ENCODE measurements at places on chromosomes 3 and 15.

GRCh38 chr3:111809186-111809585 is 49.9 kb upstream of the PHLDB2 start:
- no peak for DNase-seq

DNA sequence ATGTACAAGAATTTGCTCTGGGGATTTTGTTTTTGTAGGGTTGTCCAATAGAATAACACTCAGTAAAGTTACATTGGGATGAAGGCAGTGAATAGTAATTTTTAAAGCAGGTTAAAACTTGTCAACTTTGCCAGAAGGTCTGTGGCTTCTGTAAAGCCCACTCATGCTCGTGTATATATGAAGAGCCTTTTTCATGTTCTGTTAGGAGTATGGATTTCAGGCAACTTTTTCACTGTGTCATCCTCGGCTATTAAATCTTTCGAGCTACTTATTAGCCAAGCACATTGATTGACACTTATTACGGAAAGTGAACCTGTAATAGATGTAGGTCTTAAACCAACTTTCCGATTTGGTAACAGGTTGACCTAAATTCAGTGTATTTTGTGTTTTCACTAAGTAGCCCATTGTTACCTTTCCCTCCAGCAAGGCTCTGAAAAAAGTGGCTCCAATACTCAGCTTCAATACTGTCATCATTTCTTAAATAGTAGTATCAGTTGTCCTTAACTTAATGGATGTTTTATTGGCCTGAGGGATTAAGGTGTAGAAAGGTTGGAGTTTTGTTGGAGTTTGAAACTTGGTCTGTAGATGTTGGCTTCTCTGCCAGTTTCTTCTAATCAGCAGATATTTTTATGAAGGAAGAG is 1.7 kb downstream of the PAK2 start:
- DNase-seq: no peak

GRCh38 chr15:70532531-70533186 is 230.7 kb downstream of the UACA start:
- no peak for DNase-seq

DNA sequence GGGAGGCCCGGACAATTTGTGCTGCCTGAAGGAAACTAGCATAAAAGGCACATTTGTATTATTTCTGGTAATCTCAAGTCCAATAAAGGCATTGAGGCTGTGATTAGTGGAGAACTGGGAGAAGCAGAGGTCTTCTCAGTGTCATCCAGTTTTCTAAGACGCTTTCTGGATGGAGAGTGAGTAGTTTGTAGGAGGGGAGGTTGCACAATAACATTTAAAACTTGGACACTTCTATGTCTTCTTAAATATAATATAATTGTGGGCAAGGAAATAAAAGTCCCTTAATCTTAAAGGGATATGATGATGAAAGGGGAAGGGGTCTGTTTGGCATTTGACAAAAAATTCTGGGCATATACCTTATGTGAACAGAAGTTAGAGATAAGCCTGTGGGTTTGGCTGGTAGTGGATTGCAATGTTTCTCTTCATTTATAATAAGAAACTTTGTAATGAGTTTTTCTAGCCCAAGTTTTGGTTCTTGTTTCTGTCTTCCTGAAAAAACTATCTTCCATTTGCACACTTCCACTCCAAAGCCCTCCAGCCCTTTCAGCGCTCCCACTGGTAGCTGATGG is 291.6 kb upstream of the TGFBR2 start:
- DNase-seq: no peak

- DNase-seq: no peak
Observed at GRCh38 chr3:59555593-59556315, 505.9 kb upstream of the CFAP20DC start.

DNA sequence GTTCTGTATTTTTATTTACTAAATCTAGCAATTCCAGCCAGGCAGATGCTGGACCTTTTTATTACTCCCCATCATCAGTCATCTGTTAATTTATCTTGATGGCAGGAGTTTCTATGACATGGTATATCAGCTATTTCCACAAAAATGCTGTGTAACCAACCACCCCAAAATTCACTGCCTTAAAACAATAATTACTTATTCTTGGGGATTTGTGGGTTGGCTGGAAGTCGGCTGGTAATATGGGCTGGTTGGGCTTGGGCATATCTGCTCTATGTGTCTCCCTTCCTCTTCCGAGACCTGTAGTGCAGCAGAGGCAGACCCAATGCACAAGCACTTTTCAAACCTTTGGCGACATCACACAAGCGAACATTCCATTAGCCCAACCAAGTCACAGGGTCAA is 92.1 kb upstream of the UBE2E1 start:
- no peak for DNase-seq

DNA sequence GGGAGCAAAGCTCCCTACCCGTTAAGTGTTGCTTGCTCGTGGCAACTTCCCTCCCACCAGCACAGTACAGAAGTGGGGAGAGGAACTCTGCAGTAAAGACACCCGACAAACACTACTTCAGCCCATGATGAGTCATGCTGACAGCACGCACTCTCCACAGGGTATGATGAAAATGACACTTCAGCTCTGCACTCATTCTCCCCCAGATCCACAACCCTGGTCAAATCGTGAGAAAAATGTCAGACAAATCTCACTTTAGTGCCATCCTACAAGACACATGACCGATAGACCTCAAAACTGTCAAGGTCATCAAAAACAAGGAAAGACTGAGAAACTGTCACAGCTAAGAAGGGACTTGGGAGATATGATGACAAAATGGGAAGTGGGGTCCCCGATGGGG is 278.9 kb downstream of the OCA2 start:
- DNase-seq: no peak

- DNase-seq: peak; percentile 35
Observed at GRCh38 chr15:41501931-41502794, 8.5 kb downstream of the ITPKA start.

DNA sequence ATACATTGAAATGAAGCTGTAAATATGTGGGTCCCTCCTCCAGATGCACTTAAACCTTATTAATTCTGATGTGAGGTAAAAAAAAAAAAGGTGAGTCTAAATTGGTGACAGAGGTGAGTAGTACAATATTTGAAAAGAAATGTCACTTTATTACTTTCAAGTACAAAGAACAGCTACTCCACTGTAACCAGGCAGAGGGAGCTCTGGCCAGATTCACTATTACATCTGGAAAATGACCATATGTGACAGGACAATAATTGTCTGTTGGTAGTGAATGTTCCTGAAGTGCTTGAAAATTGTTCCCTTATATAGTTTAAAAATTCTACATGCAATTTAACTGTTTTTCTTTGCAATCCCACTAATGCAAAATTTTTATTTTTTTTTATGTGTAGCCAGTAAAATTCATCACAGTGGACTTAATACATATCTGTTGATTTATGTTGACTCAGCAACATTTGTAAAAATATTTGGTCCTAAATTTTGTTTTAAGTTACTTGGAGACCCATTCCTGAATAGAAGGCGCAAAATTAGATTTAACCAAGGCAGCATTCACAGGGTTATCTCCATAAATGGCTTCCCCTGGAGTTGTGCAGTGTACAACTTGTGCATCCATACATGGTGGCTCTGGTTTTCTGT is 231.9 kb upstream of the TBC1D5 start:
- no peak for DNase-seq

DNA sequence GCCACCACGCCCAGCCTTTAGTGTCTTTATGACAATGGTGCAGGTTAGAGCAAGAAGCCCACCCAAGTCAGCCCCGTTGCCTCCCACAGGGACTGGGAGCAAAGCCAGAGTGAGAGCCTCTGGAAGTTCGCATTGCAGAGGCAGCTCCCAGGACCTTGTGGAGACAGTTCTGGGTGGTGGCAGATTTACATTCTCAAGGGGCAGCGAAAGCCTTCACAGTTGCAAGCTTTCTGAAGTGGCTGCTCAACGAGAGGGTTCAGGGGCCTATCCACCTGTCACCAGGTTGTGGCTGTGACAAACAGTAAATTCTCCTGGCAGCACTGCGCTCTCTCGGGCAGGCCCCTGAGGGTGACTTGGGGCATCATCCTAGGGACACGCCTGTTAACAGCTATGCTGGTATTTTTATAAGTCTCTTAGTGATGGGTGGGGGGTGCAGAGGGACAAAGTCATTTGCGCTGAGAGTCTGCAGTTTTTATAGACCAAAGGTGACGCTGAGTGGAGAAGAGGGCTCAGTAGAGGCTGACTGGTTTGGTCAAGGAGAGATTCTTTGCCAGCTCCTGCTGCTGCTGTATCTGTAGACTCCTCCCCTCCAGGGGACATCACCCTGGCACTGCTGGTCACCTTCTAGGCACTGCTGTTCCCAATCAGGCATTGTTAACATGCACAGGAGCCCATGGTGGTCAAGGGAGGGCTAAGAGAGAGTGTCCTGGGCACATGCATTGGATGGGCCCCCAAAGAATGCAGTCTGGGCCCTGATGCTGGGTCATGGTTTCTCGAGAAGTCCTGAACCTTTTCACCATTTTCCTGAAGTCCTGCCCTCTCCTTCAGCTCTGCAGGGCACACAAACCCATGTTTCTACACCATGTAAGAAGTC is 57.5 kb upstream of the KLF13 start:
- DNase-seq: no peak

DNA sequence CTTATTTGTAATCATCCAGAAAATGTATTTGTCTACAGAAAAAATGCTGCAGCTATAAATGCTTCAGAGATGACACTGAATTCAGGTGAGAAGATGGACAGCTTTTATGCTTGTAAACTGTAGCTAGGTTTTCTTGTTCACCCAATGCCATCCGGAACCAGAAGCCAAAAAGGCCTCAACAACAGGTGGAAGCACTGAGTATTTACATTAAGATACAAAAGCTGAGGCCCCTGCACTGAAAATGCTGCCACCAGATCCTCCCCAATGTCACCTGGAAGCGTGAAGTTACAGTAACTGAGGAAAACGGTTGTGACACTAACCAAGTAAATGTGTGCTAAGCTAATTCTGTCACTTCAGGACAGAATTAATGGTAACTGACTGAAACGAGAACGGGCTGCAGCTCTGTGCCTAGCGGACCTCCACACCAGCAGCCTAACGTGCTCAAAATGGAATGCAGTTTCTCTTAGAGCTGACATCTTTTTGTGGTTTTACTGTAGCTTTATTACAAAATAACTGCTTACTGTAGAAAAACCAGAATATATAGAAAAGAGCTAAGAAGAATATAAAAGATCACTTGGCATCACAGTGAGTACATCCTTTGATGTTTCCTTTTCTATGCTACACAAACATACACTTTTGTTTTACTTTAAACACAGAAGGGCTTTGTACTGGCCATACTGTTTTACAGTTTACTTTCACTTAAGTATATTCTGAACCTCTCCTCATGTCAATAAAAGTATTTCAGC is 7.6 kb downstream of the CHSY1 start:
- DNase-seq: no peak

DNA sequence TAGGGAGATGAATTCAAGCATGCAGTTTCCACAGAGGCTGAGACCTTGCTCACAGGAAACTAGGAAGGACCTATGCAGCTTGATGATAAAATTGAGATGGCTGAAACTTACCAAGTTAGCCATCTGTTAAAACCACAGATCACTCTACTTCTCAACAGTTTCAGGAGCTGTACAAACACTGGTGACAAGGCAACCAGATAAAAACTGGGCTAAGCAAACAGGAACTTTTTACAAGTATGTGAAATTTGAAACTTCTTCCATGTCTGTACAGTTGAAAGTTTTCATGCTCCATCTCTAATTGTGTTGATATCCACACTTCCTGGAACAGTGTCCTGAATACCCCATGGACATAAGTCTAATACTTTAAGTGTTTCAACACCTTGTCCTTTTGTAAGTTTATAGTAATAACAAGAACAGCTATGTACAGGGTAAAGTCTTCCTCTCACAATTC is 78.2 kb downstream of the FAIM start:
- DNase-seq: no peak

All from activated B cell treated with CpG ODN at 0.5 μM for 24 hours (primary cell).